ENCODE measurements at places on chromosomes 1 and 21. TPM values are rescaled to one million over a fixed set of nuclear protein-coding genes. Genes with fewer than 3 reads are reported as not detected.

Gene CFHR4
- not detected for total RNA-seq

Gene ERVH48-1
- not detected for total RNA-seq

Gene A3GALT2
- total RNA-seq, result not detected

Gene DNAI4
- total RNA-seq, result 1.6 TPM

Gene LCK
- 4.3 TPM for total RNA-seq

Gene NCF2
- 31.3 TPM for total RNA-seq

- no peak for DNase-seq
Observed at GRCh38 chr1:34380526-34381124, 203.9 kb downstream of the C1orf94 start.

GRCh38 chr1:243883551-243883950, 33.5 kb upstream of the AKT3 start:
- peak; percentile 66 for DNase-seq

DNA sequence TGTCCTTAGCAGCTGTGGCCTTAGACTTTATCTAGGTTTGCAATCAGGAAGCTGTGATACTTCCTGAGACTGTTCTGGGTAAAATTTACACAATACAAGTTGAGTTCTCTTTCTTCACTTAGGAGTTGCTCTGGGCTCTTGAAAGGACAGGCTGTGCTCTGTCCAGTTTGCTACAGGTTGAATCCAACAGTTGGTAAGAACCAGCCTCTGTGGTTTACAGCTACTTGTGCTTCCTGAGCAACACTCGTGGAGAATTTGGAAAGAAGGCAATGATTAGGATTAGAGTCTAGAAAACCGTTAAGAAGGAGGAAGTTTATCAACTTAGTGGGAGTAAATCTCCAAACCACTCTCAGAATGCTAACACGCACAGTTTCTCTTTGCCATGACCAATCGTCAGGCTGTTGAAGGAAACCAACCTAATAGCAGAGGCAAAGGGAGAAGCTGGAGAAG, 26.8 kb downstream of the GFI1 start:
- DNase-seq, result no peak

DNA sequence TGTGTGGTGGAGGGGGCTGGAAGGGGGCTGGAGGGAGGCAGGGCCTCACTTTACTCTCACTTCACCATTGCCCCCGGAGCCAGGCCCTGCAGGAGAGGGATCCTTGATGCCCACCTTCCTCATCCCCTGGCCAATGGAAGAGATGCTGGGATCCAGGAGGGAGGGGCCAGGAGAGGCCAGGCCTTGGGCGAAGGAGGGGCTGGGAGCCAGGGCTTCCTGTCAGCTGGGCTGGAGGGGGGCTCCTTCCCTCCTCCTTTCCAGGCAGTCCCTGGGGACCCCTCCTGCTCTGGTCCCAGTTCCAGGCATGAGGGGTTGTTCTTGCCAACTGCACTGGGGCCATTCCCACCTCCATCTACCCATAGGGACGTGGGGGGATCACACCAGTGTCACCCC, 5.7 kb downstream of the AHDC1 start:
- no peak for DNase-seq

DNA sequence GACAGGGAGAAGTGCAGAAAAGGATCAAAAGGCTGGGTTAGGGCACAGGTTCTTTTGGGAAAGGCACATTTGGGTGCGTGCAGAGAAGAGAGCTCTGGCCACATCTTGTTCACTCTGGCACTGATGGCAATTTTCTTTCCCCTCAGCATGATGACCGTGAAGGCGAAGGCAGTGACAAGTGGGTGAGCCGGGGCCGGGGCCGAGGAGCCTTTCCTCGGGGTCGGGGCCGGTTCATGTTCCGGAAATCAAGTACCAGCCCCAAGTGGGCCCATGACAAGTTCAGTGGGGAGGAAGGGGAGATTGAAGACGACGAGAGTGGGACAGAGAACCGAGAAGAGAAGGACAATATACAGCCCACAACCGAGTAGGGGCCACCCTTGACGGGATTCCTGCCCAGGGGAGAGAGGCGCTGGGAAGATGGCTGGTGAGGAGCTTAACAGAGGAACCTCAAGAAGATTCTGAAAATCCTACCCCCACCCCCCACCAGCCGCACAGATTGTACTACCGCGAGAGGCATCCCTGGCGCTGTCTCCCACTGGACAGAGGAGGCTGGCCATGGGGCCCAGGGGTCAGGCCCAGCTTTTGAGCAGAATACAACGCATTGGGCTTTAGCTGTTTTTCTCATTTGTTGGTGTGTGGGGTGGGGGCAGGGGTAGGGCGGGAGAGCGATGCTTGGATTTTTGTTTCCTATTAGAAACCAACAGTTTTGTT, 2.4 kb upstream of the SH3D21 start:
- DNase-seq, result no peak

DNA sequence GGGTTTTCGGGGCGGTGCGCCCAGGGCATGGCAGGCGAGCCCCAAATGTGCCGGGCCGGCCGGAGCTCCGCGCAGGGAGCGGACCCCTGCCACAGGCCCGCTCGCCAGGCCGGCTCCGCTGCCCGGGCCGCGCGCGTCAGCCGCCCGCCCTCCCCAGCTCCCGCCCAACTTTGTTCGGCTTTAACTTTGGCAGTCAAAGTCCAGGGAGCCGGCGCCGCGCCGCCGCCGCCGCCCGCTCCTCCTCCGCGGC, 488 bp downstream of the SLC35D1 start:
- peak; percentile 67 for DNase-seq

DNA sequence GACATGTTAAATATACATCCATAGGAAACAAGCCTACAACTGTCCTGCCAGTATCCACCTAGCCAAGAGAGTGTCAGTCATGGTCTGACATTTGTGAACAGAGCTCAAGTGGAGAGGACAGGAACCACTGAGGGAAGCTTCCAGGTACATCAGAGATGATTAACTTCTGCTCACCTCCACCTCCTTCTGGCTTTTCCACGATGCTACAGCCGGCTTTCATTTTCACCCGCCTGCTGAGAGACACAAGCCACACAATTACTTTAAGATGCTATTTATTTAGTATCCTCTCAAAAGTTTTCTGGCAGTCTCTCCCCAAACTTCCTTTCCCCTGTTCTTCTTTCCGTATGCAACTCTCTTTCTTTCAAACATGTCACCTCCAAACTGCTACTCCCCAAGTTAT, 2.1 kb downstream of the ETV3 start:
- DNase-seq, result no peak

- DNase-seq, result peak; percentile 22
Observed at GRCh38 chr21:28148400-28149064, 844.1 kb downstream of the LTN1 start.

DNA sequence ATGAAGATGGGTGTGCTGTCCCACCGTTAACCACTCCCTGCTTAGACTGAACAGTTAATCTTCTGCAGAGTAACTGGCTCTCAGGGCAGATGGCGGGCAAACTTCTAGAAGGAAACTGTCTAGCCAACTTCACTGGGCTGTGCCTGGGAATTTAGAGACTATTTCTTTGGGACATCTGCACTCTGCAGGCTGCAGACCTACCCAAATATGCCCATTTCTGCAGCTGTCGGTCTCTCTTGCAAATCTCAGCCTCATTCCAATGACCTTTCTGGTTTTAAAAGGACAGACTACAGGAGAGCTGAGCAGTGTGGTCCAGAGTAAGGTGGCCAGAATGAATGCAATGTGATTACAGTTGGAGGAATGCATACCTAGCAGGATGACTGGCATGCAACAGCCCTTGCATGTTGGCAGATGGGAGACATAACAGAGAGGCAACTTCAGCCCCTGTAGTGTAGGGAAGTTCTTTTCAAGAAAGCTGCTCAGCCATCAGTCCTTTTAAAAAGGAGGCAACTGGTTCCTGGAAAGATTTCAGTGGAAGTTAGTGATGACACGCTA, 26.3 kb upstream of the IL20 start:
- no peak for DNase-seq

GRCh38 chr1:99665212-99665611, 19.3 kb downstream of the PALMD start:
- DNase-seq, result no peak

GRCh38 chr1:189708674-189709073, 769.0 kb downstream of the BRINP3 start:
- DNase-seq, result peak; percentile 33

GRCh38 chr1:41733725-41734124, 185.0 kb downstream of the HIVEP3 start:
- DNase-seq, result no peak

GRCh38 chr1:171267391-171267790, 19.1 kb downstream of the FMO1 start:
- DNase-seq, result no peak

DNA sequence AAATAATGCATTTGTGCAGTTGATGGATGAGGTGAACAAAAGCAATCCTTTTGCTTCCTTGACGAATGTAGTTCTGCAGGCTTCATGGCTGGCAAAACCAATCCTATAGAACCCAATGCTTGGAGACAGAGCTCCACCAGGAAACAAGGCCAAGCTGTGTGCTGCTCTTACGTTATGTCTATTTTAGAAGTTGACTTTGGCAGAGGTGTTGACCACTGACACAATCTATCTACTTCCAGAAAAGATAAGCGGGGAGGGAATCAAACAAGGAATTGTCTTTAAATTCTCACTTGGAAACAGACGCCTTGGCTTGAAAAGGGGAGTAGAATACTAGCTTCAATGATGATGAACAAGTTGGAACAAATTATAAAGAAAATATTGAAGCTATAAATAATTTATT, 211.2 kb downstream of the SETD4 start:
- no peak for DNase-seq

DNA sequence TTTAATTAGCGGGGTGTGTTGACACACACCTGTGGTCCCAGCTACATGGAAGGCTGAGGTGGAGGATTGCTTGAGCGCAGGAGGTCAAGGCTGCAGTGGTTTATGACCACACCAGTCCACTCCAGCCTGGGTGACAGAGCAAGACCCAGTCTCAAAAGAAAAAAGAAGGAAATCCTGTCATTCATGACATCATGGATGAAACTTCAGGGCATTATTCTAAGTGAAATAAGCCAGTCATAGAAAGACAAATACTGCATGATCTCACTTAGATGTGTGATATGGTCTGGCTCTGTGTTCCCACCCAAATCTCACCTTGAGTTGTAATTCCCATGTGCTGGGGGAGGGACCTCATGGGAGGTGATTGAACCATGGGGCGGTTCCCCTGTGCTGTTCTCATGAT, 82.6 kb downstream of the MT1HL1 start:
- DNase-seq, result no peak

GRCh38 chr21:22154579-22155274, 1156.5 kb downstream of the NCAM2 start:
- no peak for DNase-seq

GRCh38 chr1:221105578-221105977, 226.3 kb downstream of the HLX start:
- DNase-seq, result no peak

GRCh38 chr1:241531195-241532161, 700 bp upstream of the KMO start:
- peak; percentile 97 for DNase-seq

- peak; percentile 31 for DNase-seq
Observed at GRCh38 chr21:43775795-43776430, at the start of gene CSTB. Gene CSTB, minus strand, starts transcription at chr21:43776308. Its CDS starts 39 bp downstream, at chr21:43776269.

DNA sequence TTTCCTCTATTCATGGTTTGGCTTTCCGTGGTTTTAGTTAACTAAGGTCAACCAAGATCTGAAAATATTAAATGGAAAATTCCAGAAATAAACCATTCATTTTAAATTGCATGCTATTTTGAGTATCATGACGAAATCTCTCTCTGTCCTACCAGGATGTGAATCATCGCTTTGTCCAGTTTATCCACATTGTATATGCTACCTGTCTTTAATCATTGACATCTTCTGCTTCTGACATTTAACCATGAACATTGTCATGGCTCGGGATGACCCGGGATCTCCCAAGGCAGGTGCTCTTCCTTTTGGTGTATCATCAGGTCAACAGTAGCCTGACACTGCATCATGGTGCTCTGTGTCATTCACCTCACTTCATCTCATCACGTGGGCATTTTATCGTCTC, 125.5 kb upstream of the HNRNPU start:
- peak; percentile 54 for DNase-seq

DNA sequence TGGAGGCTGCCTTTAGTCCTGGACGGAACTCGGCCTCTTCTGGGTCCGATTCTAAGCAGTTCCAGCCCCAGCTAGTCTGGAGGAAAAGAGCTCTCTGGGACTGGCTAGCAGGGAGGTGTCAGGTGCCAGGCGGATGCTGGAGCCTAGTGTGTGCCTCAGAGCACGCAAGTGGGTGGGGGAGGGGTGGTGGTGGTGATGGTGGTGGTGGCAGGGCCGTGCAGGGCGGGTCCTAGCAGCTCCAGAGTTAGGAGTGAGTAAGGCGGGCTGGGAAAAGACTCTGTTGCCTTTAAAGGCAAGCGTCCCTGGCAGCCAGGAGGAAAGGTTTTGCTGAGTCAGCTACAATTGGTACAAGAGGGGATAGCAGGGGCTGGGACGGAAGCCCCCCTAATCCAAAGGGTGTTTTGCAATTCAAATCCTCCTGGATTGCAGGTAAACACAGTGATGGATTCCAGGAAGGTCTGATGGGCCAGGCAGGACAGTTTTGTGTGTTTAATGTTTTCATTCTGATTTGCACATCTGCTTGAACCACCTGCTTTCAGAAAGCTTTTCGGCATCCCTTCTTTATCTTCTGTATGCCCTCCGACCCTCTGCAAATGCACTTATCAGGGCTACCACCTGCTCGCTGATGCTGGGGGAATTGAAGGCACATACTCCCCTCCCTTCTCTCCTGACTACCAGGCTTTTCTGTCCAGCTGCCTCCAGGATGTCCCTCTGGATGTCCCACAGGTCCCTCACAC, 4.1 kb upstream of the SLC2A1 start:
- peak; percentile 69 for DNase-seq

DNA sequence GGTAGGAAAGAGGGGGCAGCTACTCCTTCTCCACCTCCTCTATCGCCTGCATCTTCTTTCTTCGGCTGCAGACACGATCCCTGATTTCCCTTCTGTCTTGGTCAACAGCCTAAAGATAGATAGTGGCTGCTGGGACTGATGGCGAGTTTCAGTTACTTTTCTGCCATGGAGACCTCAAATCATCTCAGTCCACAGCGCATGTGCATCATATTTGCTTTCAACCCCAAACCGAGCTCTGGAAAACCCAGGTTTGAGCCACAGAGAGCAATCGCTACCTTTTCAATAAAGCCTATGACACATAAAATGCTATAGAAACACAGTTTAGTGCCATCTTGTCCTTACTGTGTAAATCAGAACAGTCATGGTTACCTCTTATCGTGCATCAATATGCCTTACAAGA, 142.9 kb upstream of the IRF2BP2 start:
- no peak for DNase-seq

GRCh38 chr1:202264300-202264699, 70.7 kb downstream of the LGR6 start:
- no peak for DNase-seq

- DNase-seq, result no peak
Observed at GRCh38 chr1:100075773-100076172, 57.0 kb downstream of the SASS6 start.

DNA sequence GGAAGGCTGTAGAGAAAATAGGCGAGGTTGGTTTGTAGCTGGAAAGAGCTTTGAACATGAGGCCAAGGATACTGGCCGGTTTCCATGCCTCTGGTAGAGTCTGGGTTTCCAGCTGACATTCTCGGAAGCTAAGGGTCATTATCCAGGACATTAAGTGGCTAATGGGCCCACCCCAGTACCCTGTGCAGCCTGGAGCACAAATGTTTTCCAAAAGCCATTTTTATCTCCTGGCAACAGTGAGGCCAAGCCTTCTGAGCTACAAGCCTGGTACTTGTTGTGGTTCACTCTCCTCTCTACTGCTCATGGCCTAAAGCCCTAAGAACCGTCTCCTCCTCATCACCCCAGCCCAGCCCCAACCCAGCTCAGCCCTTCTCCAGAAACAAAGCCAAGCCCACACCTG, 122.9 kb downstream of the DMRTA2 start:
- DNase-seq, result no peak

GRCh38 chr1:179369751-179370341, 4.1 kb downstream of the AXDND1 start:
- peak; percentile 82 for DNase-seq

All from PC-3 (cell line).